ENCODE measurements at places on chromosomes 11 and 22.

GRCh38 chr22:39645532-39645931 lies 75.0 kb downstream of the CACNA1I start:
- DNase-seq = no peak

GRCh38 chr11:863910-864827 lies 21.5 kb downstream of the TSPAN4 start:
- DNase-seq = no peak

- no peak for DNase-seq
Measured at GRCh38 chr11:62443390-62444235, 24.8 kb downstream of the SCGB1A1 start.

GRCh38 chr22:32760815-32761214 lies 40.7 kb upstream of the TIMP3 start:
- no peak for DNase-seq

DNA sequence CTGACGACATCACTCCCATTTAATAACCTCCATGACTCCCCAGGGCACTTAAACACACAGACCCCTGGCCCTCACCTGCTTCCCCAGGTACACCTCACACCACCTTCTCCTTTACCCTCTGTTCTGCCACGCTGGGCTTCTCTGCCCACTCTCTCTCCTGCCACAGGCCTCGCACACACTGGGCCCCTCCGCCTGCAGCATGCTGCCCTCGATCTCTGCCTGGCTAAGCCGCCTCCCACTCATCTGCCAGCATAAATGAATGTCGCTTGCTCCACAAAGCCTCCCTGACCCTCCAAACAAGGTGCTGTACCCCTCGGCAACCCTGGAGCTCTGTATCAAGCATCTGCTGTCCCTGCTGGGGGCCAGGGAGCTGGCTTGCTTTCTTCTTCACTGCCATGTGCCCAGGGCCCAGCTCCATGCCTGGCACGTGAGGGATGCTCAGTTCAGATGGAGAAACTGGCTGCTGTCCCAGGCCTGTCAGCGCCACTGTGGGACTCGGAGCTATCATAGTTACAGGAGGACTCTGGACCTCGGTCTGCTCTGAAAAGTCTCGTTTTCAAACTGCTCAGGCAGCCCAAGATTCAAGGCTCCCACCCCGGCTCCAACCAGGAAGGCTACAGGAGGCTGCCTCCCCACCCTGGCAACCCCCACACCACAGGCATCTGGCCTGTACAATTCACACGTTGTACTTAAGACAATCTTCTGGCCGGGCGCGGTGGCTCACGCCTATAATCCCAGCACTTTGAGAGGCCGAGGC lies 11.9 kb downstream of the TTLL1 start:
- DNase-seq = no peak

DNA sequence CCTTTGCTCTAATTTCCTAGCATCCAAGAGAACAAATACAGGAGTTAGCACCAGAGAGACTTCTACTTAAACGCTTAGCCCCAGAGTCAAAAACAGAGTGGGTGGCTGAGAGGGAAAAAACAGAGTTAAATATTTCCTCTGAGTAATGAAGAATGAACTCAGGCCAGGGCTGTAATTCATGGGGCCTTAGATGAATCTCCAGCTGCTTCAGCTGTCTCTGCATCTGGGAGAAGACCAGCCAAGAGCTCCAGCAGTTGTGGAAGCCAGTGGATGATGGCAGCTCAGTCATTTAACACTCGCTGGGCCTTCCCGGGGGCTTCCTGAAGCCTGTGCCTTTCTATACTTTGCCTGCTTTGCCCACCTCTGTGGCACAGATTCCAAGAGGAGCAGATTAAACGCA lies 5.7 kb upstream of the ADAMTS15 start:
- no peak for DNase-seq

- no peak for DNase-seq
Measured at GRCh38 chr11:111798279-111798678, 32.1 kb upstream of the PPP2R1B start.

DNA sequence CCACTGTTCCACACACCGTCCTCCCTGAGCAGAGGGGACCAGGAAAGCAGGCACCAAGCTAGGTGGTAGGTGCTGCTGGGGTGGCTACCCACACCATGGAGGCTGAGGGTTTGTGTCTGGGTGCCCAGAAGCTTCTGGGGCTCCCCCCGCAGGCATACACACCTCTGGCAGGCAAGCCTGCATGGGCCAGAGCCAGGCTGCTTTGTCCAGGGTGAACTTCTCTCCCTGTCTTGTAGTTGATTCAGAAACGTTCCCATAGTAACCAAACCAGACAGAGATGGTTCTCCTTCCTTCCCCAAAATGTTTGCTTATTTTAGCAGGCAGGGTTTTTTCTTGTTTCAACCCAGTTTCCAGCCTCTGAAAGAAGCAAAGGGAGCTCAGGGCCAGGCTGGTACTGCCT lies 40.9 kb upstream of the SUSD2 start:
- no peak for DNase-seq

- no peak for DNase-seq
Measured at GRCh38 chr11:47208628-47209027, 6.1 kb upstream of the DDB2 start.

- DNase-seq = no peak
Measured at GRCh38 chr11:86119906-86120305, 51.0 kb upstream of the PICALM start.

GRCh38 chr11:21511835-21512440 lies 680.9 kb upstream of the ANO5 start:
- peak; percentile 75 for DNase-seq

- DNase-seq = peak; percentile 8
Measured at GRCh38 chr11:7536100-7536499, 22.3 kb downstream of the PPFIBP2 start.

DNA sequence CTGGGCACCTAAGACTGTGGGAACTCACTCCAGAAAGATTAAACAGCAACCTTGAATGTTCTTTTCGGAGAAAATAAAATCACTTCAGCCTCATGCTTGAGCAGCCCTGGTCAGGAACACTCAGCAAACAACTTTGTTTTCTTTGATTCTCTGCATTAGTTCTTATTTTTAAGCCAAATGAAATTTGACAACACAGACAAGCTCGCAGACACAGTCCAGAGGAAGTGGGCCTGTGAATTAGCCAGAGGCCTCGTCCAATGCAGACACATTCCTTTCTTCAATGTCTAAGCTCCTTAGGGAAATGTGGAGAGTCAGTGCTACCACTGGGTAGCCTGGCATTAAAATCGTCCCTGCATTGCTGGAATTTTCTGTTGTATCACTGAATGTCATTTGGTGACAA lies 62.9 kb upstream of the CSNK2A3 start:
- DNase-seq = no peak

DNA sequence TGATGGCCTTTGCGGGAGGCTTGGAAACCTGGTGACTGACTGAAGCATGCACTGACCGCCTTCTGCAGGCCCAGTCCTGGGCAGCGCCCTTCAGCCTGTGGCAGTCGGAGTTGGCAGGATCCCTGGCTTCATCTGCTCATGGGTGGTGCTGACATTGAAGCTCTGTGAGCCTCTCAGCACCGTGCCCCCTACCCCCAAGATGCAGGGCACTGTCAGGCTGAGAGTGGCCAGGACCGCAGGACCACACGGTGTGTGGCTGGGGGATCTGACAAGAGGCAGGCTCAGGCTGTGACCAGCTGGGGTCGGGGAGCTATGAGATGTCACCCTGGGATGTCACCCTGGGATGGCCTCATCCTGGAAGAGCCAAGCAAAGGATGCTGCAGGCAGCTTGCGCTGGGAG lies 32.7 kb downstream of the TBC1D22A start:
- no peak for DNase-seq

DNA sequence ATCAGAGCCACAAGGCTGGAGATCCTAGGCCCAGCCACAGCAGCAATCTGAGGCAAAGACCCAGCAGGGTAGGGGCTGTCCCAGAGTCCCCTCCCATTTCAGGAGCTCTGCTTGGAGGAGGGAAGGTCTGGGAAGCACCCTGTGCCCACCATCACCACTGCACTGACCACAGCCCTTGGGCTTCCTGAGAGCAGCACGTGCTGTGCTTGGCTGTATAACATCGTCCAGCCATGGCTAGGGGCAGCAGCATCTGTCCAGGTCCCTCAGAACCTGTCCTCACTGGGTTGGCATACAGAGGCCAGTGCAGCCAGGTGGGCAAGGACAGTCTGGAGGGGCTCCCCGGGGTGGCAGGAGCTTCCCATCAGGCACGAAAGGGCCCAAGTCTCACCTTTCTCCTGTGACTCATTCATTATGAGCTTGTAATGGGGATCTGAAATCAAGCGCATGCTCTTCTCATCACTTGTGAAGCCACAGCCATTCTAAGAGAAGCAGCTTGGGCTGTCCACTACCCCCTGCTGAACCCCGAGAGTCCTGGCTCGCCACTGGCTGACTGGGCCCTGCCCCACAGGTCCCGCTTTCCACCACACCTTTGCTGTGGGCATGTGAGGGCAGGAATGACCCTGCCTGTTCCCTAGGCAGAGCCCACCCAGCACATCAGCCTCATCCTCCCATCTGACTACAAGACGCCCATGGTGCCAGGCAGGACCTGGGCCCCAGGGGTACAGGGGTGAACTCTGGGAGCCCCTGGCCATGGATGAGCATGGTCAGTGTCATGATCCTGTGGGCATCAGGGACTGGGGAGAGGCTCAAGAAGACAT lies 83.3 kb downstream of the MED15 start:
- no peak for DNase-seq

DNA sequence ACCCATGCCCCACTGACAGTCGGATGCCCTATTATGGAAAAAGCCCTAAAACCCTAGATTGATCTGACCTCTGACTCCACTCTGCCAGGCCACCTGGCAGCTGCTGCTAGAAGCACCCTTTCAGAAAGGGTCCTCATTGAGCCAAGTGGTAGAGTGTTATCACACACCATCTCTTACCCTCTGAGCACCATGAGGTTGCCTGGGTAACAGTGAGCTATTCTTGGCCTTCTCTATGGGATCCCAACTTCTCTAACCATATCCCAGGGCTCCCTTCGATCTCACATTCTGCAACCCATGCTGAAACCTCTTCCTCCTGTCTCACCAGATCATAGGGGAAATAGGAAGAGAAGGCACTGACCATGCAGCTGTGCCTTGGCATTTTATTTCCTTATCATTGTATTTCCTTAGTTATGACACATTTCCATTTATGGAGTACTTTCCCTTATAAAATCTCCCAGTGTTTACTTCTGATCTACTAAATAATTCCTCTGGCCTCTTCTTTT lies 52.7 kb downstream of the MPPED2 start:
- DNase-seq = no peak

GRCh38 chr11:117511483-117511930 lies 183.9 kb downstream of the CEP164 start:
- DNase-seq = no peak

DNA sequence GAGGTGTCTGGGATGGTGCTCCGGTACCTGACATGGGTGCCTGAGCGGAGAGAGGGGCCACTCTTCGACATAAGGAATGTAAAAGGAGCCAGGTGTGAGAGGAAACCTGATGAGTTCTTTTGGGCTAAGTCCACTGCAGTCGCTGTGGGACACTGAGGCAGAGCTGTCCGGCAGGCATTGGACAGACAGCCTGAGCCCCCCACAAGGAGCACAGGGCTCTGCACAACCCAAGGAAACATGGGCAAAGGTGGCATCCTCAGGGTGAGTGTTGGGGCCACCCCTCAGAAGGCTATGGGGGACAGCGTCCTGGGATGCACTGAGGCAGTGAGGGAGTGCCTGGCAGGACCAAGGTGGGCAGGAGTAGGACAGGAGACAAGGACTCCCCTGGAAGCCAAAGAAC lies 57.7 kb upstream of the EMID1 start:
- no peak for DNase-seq

GRCh38 chr11:93493252-93493897 lies 49.8 kb downstream of the SMCO4 start:
- no peak for DNase-seq

- no peak for DNase-seq
Measured at GRCh38 chr11:24496736-24497725, at the start of gene LUZP2. LUZP2 (plus strand) TSS chr11:24497053.

DNA sequence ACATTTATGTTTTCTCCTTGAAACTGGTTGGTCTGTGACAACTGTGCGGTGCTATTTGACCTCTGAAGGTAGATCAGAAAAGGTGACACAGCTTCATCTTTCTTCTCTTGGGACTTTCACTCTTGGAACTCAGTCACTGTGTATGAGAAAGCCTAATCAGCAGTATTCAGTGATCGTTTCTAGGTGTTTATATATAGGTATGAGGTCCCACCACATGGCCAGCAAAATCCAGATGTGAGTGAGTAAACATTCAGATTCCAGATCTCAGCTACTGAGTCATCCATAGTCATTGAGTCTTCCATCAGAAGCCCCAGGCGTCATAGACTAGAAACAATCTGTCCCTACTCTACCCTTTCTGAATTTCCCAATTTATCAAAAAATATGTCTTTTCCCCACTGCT lies 117.3 kb upstream of the CTSC start:
- no peak for DNase-seq

DNA sequence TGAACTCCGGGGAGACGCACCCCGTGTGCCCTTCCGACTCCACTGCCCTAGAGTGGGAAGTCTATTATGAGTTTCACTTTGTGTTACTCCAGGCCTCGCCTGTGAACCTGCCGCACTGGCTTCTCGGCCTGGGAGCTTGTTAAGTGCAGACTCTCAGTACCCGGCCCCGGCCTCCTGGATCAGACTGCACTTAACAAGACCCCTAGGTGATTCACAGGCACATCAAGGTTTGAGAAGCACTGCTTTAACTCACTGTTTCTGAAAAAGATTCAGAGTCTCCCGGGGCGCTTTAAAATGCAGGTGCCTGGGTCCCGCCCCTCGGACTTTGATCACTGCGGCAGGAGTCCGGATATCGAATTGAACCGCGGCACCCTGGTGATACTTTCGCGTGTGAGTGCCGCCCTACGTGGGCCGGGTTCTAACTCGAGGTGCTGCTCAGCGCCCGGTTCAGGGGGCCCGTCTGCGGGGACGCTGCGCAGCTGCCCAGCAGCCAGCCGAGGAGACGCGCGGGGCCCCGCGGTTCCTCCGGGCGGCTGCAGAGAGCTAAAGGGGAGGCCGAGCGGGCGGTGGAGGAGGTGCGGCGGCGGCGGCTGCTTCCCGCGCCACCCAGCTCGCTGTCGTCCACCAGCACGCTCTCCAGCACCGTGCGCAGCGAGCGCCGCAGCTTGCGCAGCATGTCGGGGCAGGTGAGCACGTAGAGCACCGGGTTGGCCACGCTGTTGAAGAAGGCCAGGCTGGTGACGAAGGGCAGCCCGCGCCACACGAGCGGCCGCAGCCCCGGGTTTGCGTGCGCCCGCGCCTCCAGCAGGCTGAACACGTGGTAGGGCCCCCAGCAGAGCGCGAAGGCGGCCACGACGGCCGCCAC lies 3.4 kb downstream of the PTGDR2 start:
- no peak for DNase-seq

Measured in hematopoietic multipotent progenitor cell treated with erythropoietin and hydrocortisone succinate and interleukin-3 and kit ligand, for 8 days (in vitro differentiated cells).